Neural progenitor cell (in vitro differentiated cells): ENCODE measurements at places on chromosomes 16 and 17. TPM values are rescaled to one million over a fixed set of nuclear protein-coding genes. Genes with fewer than 3 reads are reported as not detected.

- DNase-seq = peak; percentile 88
Measured at GRCh38 chr17:74987909-74988711, 678 bp downstream of the CDR2L start.

GRCh38 chr16:3434373-3434772, 8.9 kb downstream of the ZNF597 start:
- DNase-seq = no peak

DNA sequence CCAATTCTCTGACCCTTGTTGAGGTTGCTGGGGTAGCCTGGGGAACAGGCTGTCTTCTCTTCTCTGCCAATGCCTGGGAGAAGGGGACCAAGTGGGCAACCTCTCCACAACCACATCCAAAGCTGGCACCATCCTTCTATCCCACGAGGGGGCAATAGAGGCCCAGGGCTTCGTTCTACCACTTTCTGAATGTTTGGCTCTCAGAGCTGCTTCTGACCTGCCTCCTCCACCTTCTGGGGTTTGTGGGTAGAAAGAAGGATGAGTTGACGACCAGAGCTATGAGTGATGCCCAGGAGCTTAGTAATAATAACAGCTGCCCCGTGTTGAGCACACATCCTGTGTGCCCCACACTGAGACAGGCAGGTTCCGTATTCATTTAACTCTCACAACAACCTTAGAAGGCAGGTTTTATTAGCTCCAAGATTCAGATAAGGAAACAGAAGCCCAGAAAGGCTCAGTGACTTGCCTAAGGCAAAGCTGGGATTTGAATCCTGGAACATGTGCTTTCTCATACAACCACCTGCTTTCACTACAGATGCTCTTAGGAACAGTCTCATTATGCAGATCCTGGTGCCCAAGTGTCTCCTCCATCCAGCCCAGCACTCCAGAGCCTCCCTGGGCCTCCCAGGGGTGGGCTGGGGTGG, 11.1 kb downstream of the TSPOAP1 start:
- DNase-seq = peak; percentile 70

The TCF25 gene
- total RNA-seq = 95.6 and 127 TPM in 2 replicates

The CHD9NB gene
- total RNA-seq = 3.0 and 4.1 TPM in 2 replicates

DNA sequence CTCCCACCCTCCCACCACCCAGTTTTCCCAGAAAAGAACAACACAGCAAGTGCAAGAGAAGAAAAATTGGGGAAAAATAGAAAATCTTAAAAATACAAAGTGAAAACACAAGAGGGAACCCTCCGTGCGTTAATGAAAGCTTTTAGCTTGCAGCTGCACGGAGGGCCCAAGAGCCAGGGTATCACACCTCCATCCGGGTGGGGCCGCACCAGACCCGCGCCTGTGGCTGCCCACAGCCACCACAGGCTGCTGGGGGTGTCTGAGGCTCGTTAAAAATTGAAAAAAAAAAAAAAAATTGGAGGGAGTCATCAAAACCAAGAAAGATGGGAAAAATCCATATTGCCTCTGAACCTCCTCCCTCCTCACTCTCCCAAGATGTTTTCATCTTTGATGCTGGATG, 18.6 kb downstream of the ENGASE start:
- no peak for DNase-seq

- DNase-seq = no peak
Measured at GRCh38 chr17:68732301-68732749, 131.2 kb upstream of the FAM20A start.

DNA sequence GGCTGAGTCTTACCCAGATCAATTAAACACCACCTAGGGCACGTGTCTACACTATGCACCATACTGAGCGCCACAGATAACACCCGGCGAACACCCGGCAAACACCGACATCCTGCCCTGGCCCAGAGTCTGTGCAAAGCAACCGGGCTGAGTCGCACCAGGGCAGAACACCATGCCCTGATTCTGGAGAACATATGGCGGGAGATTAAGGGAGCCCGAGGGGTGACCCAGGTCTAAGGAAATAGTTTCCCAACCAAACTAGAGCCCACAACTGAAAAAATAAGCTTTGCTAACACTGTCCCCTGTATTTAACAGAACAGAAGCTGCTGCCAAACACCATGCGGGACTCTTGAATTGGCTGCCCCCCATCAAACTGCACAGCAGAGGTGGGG, 22.1 kb downstream of the MYO18A start:
- no peak for DNase-seq

- no peak for DNase-seq
Measured at GRCh38 chr17:29524692-29525091, 42.1 kb downstream of the ABHD15 start.

The PLEKHH3 gene
- total RNA-seq = 3.4 and 22.8 TPM in 2 replicates

DNA sequence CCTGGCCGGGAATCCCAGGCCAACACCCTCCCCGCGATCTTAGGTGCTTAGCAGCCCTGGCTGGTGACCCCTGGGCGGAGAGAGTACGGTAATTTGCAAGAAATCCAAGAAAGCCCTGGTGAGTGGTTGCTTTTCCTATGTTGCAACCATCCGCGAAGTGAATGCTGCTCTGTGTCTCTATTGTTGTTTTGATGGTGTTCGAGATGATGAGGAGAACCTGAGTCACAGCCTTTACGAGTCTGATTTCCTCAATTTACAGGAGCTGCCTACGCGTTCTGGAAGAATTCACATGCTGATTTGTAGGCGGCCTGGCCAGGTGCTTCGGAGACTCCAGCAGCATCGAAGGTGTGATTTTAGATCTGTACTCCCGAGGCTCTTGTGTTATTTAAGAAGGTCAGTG, 63.3 kb downstream of the TMEM235 start:
- no peak for DNase-seq

The CCL13 gene
- not detected in 2 replicates for total RNA-seq

- no peak for DNase-seq
Measured at GRCh38 chr16:14321542-14321941, 250.4 kb downstream of the MRTFB start.

- no peak for DNase-seq
Measured at GRCh38 chr17:77657839-77658238, 300.7 kb upstream of the TNRC6C start.

DNA sequence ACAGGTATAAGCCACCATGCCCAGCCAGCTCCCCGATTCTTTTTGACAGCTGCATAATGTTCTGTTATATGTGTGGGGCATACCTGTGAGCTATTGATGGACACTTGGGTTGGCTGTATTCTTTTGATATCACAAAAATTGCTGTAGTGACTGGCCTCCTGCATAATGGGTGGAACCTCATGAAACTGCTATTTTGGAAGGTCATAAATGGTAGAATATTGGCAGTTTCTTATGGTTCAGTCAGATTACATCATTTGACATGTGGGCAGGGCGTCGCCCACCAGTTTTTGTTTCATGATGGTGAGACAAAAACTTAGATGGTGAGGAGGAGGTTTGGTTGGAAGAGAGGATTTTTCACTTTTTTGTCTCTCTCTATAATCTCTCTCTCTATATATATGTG, 26.7 kb upstream of the POLR3E start:
- no peak for DNase-seq

GRCh38 chr16:2767891-2768290, 9.2 kb downstream of the ELOB start:
- DNase-seq = no peak

DNA sequence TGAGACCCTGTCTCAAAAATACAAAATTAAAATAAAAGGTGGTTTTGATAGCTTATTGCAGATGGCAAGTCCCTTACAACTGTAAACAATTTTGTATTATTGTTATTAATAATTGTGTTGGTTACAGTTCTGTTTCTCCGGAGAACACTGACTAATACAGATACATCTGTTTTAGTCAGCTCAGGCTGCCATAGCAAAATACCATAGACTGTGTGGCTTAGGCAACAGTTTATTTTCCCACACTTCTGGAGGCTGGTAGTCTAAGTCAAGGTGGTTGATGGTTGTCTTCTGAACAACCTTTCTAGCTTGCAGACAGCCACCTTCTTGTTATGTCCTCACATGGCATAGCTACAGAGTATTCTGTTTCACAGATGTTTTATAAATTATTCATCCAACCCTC, 14.2 kb upstream of the IL21R start:
- DNase-seq = no peak

GRCh38 chr17:27526604-27527002, 70.4 kb downstream of the KSR1 start:
- peak; percentile 44 for DNase-seq

DNA sequence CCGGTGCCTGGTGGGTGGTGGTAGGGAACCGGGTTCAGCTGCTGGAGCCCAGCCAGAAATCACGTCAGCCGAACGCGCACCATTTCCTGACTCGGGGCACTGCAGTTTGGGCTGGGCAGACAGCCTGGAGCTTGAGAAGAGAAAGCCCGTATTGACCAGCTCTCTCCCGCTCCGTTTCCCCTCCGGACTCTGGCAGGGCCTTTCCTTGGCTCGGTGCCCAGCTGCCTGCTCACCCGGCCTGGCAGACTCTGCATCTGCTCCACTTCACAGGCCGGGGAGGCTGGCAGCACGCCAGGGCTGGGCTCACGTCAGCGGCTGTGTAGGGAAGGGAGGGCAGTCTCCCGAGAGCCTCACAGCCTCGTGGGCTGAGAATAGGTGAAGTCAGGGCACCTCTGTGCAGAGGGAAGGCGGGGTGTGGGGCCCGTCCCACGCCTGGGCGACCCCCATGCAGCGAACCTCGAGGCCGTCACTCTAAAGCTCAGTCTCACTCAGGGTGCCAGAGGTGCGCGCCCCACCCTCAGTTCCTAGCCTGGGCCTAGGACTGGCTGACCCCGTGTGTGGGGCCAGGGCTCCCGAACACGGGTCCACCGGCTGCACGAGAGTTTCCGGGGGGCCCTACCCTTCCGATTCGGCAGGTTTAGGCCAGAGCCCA, 59.1 kb downstream of the OR1D5 start:
- no peak for DNase-seq

- no peak for DNase-seq
Measured at GRCh38 chr16:72999541-73000019, 48.3 kb downstream of the ZFHX3 start.

DNA sequence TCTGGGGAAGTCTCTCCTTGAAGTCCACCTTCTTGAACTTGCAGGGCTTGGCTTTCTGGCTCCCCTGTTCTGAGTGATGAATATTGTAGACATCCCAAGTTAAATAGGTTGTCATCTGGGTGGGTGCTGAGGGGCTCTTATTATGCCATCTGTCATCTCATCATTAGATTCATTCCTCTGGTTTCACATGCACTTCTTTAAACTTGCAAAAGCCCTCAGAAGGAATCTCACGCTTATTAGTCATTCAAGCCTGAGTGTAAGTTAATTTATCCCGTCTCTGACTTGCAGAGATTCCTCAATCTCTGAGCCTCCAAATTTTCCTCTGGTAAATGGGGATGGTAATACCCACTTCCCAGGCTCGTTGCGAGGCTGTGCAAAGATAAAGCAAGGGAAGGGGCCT, 5.7 kb downstream of the MGAT5B start:
- DNase-seq = no peak

The TBC1D3D gene
- total RNA-seq = 0.06 TPM in 1 of 2 replicates, not detected in the other

The HBZ gene
- not detected in 2 replicates for total RNA-seq

The TERB1 gene
- not detected in 2 replicates for total RNA-seq

GRCh38 chr16:15822957-15823356, 33.9 kb downstream of the MYH11 start:
- DNase-seq = no peak

DNA sequence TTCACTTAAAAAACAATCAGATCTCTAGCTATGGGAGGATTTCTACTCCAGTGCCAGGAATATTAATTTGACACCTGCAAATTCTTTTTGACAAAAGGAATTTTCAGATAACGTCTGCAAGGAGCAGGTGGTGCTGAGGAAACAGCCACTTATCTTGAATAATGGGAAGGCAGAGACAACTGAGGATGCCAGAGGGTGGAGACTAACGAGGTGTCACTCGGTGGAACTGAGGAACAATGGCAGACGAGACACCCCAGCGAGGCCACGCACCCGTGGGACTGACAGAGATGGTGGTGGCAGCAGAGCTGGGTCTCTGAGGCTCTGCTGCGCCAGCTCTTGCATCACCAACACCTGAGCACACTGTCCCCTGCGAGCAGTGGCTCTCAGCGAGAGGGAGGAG, 42.2 kb downstream of the VAC14 start:
- DNase-seq = no peak
